T-helper 17 cell (primary cell): ENCODE measurements at places on chromosomes 16 and 17. TPM values are rescaled to one million over a fixed set of nuclear protein-coding genes. Genes with fewer than 3 reads are reported as not detected.

Gene SLC5A2
- total RNA-seq = 1.3 TPM

Gene CTF1
- not detected for total RNA-seq

Gene GAST
- not detected for total RNA-seq

Gene C16orf87
- 12.4 TPM for total RNA-seq

Gene TNFRSF13B
- total RNA-seq = 1.1 TPM

Gene ACSM2A
- total RNA-seq = not detected

Gene CHST5
- total RNA-seq = 0.16 TPM

Gene CACNG1
- not detected for total RNA-seq

Gene KRTAP17-1
- total RNA-seq = not detected

Gene CYTH1
- 497 TPM for total RNA-seq

Gene ITGAL
- total RNA-seq = 338 TPM

Gene GP1BA
- 1.6 TPM for total RNA-seq
